AG04450 (cell line): ENCODE measurements at places on chromosomes 12 and 14.

GRCh38 chr12:49622501-49623141, 740 bp upstream of the PRPF40B start:
- no peak for DNase-seq

DNA sequence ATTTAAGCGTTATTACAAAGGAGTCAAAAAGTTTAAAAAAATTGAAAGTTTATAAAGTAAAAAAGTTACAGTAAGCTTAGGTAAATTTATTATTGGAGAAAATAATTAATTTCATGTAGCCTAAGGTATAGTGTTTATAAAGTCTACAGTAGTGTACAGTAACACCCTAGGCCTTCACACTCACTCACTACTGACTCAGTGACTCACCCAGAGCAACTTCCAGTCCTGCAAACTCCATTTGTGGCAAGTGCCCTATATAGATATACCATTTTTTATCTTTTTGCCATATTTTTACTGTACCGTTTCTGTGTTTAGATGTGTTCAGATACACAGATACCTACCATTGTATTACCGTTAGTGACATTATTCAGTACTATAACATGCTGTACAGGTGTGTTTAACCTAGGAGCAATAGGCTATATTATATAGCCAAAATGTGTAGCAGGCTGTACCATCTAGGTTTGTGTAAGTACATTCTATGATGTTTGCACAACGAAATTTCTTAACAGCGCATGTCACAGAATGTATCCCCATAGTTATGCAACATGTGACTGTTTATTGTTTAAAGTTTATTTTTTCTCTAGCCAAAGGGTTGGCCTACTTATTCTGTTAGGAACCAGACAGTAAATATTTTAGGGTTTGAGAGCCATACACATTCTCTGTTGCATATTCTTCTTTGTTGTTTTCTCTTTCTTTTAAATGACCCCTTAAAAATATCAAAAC, 155.5 kb downstream of the PCNX1 start:
- DNase-seq, result no peak

- peak; percentile 88 for DNase-seq
These were observed 74.3 kb upstream of the CPM start for GRCh38 chr12:69007101-69007854.

DNA sequence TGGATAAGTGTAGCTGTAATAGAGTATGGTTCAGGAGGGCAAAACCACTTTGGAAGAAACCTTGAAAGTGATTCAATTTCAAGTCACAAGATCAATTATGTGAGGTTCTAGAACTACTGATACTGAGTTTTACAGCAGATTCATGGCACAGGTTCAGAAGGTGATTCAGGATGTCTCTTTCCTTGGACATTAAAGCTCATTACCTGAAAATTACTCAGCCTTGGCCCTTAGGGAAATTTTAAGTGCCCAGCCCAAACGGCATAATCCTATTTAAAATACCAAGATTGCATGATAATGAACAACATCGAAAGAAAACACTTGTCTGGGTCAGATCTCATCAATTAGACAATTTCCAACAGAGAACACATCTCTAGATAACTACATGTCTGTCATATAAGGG, 70.2 kb upstream of the SLC38A2 start:
- no peak for DNase-seq

DNA sequence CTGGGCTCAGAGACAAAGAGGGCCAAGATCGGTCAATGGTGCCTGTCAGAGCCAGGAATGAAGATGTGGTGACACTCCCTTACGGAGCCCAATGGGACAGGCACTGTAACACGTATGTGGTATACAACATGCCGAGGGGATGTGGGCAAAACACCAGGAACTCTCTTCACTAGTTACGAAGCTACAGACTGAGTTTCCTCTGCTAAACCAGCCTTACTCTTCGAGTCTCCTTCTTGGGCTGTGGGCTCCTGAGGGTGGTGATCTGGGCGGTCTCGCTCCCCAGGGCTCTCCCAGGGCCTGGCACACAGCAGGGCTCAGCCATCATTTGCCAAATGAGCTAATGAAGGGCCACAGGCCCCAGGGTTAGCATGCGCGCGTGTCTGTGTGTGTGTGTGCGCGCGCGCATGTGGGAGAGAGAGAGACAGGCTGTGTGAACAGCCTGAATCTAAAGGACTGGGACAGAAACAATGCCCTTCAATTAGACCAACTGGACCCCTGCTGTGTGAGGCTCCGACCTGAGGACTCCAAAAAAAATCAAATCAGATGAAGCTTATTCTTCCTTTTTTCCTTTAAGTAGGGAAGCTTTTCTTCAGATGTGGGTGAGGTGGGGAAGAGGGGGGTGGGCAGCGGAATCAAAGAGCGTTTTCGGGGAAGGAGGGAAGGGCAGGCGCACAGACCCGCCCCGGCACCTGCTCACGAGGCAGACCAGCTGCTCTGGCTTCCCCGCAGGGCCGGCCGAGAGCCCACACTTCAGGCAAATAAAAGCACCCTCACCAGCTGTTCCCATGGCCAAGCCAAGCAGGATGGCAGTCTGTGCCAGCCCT, 42.5 kb downstream of the CCDC88C start:
- no peak for DNase-seq

DNA sequence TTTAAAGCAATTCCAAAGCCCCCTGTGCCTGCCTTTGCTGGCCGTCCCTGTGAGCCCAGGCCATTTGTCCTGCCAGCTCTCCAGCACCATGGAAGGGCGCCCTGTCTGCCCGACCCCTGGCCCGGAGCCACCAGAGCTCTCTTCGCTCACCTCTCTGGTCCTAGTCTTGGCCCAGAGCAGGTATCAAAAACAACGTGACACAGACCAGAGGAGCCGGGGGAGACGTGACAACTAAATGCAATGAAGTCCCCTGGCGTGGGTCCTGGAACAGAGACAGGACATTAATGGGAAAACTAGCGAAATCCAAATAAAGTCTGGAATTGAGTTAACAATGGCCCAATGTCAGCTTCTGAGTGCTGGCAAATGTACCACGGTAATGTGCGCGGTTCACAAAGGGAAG, 83.2 kb upstream of the DIO3 start:
- DNase-seq, result no peak

DNA sequence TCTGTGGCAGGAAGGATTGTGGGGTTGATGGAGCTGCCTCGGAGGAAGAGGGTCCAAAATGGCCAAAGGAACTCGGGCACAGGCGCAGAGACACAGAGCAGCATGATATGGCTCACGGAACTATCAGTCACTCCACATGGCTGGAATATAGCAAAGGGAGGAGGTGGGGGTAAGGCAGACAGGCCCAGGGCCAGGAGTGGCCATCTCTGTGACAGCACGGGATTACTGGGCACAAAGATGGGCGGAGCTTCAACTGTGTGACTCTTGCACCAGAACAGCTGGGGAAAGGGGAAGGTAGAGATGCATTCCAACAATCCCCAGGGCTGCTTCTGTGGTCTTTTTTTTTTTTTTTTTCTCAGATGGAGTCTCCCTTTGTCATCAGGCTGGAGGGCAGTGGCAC, 24.8 kb upstream of the EML1 start:
- DNase-seq, result no peak

- no peak for DNase-seq
These were observed 30.2 kb downstream of the LEMD3 start for GRCh38 chr12:65199604-65200003.

DNA sequence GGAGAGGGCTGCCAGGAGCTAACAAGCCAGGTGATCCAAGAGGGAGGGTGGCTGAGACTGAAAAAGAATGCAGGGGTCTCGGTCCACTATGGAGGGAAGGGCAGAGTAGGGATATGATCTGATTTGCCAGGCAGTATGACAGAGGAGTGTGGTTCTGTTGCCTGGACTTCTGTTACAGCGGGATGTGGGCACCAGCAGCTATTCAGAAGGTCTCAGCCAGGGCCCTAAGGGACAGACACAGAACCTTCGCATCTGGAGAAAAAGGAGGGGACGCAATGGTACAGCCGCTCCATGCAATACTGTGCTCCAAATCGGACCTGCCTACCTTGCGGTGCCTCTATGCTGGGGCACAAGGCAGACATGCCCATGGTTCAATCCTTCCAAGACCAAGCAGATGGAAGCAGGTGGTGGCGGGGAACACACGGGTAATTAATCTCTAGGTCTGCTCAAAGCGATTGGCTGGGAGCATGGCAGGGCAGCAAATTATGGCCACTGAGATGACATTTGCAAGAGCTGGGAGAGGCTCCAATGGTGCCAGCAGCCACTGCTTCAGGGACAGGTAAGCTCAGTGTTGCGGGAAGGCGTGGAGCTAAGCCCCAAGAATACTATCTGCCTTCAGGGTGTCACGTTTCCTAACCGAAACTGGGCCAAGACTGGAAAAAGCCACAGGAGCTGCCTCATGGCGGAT, 185.5 kb downstream of the FOXN3 start:
- no peak for DNase-seq

GRCh38 chr12:120680165-120680738, 6.7 kb upstream of the MLEC start:
- DNase-seq, result no peak

- no peak for DNase-seq
These were observed 87.7 kb downstream of the SSPN start for GRCh38 chr12:26283046-26283445.

- no peak for DNase-seq
These were observed 79.4 kb upstream of the GZMB start for GRCh38 chr14:24713404-24713803.

DNA sequence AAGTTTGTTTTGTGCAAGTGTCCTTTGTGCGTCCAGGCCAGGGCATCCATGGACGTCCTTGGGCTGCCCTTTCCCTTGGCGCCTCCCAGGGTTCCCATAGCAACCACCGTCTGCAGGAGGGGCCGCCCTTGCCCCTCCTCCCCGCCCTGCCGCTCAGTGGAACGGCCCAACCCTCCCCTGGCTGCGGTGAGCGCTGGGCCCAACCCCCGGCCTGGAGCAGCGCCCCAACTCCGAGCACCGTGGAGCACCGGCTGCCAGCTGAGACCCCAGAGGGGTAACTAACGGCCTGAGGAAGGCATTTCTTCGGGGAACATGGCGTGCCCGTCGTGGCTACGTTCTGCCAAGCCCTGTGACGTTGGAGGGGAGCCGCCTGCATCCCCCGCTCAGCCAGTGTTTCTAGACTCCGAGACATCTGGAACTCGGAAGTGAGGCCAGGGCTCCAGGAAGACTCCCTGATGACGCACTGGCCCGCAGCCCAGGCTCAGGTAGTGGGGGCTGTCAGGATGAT, 5.3 kb upstream of the ACACB start:
- no peak for DNase-seq

GRCh38 chr14:92930737-92931602, 8.0 kb downstream of the CHGA start:
- DNase-seq, result no peak

DNA sequence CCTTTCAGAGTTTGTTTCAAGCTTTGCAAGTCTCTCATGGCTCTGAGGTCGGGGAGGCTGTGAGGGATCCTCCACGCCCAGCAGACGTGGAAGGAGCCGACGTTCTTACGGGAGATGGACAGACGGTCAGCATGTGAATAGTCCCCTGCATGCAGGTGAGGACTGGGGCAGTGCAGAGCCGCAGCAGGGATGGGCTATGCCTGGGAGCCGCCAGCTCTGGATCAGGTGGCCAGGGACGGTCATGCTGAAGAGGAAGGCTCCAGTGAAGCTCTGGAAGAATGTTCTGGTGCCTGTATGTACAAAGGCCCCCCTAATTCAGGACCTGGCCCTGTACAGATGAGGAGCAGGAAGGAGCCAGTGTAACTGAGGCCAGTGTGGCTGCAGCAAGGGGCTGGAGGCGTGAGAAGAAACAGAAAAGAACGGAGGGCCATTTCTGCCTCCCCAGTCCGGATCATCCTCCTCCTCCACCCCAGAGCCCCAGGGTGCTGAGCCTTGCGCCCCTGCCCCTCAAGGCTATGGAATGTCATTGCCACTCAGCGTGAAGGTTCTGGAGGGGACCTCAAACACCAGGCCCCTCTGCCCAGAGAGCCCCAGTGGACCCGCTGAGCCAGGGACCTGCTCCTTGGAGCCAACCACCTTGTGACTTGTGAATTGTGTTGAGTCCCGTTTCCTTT, 96.8 kb upstream of the DIO3 start:
- DNase-seq, result no peak

DNA sequence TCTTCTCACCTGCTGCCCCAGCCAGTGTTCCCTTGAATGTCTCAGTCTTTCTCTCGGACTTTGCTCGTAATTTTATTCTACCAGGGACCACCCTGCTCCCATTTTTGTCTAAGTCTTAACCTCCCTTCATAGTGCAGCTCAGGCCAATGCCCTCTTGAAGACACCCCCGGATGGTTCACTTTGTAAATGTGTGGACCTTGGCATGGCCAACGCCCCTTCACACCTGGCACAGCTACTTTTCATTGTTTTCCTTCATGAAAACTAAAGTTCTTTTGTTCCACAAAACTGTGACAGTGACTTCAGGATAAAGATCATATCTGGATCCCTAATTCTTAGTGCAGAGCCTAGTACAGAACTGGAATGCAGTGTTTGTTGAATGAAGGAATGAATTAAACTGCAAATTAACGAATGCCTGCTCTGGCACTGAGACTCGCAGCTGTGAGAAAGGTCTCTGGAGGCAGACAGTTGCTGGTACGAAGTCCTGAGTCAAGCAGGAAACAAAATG, 3.5 kb upstream of the RNASE4 start:
- no peak for DNase-seq

- DNase-seq, result no peak
These were observed 6.8 kb downstream of the SIX1 start for GRCh38 chr14:60642270-60643140.

DNA sequence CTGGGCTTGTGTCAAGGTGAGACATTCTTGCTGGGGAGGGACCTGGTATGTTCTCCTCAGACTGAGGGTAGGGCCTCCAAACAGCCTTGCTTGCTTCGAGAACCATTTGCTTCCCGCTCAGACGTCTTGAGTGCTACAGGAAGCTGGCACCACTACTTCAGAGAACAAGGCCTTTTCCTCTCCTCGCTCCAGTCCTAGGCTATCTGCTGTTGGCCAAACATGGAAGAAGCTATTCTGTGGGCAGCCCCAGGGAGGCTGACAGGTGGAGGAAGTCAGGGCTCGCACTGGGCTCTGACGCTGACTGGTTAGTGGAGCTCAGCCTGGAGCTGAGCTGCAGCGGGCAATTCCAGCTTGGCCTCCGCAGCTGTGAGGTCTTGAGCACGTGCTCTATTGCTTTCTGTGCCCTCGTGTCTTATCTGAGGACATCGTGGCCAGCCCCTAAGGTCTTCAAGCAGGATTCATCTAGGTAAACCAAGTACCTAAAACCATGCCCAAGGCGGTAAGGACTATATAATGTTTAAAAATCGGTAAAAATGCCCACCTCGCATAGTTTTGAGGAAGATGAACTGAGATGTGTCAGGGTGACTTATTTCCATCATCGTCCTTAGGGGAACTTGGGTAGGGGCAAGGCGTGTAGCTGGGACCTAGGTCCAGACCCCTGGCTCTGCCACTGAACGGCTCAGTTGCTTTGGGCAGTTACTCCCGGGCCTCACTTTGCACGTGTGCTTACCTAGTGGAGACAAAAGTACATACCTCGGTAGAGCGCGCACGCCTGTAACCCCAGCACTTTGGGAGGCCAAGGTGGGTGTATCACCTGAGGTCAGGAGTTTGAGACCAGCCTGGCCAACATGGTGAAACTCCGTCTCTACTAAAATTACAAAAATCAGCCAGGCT, 4.3 kb downstream of the GAPDH start:
- DNase-seq, result no peak

GRCh38 chr14:49220492-49220891, 365.7 kb downstream of the RPS29 start:
- DNase-seq, result no peak

GRCh38 chr12:14416658-14417057, 51.2 kb downstream of the ATF7IP start:
- DNase-seq, result peak; percentile 82
